ENCODE measurements at places on chromosomes 16 and 17.

GRCh38 chr17:81388091-81388611 is 7.1 kb upstream of the BAHCC1 start:
- DNase-seq, result no peak

DNA sequence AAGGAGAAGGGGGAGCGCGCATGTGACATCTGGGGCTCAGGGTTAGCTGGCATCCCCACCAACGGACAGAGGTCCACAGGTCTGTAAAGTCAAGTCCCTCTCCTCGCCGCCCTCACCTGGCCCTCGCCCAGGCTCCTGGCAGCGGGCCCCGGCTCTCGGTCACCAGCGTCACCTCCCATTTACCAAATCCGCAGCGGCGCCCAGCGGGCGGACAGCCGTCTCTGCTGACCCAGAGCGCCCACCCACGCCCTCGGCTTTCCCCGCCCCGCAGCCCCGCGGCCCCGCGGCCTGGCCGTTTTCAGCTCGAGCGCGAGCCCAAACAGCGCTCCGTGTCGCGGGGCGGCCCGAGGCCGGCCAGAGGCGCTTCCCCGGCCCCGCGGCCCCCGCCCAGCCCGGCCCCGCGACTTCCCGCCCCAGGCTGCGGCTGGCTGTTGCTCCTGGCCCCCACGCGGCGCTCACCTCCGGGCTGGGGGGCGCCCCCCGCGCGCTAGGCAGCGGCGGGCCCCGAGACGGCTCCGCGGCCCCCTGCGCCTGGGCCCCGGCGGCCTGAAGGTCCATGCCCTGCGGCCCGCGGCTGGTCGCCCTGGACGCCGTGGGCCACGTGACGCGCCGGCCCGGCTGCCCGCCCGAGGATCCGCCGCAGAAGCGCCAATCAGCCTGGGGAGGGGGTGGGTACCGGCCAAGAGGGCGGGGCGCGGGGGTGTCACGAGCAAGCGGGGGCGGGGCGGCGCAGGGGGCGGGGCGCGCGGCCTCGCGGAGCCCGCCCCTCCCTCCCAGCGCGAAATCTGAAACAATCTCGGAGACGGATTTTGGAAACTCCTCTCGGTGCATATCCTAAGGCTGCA is at the start of gene COPRS:
TSS of gene COPRS (minus strand) at position 603 of the 845 bp plus-strand sequence. CDS start at position 558, 45 bp downstream.
- DNase-seq, result peak; percentile 70

GRCh38 chr17:76631821-76632565 is 11.6 kb downstream of the ST6GALNAC1 start:
- DNase-seq, result no peak

- DNase-seq, result no peak
Measured at GRCh38 chr17:70053241-70054234, 21.5 kb upstream of the KCNJ16 start.

DNA sequence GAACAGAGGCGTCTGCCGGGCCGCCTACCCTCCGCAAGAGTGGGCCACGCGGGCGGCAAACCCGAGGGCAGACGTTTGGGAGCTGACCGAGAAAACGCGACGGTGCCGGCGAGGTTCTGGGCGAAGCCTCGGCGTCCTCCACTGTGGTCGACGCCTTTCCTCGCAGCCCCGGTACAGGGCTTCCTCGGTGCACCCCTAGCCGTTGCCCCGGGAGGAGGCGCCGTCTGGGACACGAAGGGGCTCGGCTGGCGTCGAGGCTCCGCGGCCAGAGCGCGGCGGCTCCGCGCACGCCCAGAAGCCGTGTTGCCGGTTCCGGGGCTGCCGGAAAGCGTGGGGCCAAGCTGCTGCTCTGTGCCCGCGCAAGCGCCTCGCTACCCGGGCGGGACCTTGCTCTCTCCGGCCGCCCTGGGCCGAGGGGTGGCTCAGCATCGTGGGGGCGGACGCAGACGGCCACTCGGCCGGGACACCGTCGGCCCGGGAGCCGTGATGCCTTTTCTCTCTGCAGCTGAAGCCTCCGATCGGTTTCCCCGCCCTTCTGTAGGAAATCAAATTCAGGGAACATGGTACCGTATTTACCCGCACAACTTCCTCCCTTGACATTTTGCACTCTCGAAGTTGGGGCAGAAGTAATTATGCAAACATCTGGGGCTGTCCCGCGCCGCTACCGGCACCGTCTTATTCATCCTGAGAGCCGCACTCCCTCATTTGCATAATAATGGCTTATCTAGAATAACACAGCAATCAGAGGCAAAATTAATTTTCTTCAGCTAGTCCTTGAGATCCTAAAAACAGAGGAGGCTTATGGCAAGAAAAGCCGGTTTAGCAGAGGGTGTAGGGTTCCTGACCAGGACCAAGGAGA is 7.3 kb upstream of the CBX8 start:
- peak; percentile 89 for DNase-seq

- no peak for DNase-seq
Measured at GRCh38 chr16:8565498-8565897, 24.8 kb downstream of the TMEM114 start.

DNA sequence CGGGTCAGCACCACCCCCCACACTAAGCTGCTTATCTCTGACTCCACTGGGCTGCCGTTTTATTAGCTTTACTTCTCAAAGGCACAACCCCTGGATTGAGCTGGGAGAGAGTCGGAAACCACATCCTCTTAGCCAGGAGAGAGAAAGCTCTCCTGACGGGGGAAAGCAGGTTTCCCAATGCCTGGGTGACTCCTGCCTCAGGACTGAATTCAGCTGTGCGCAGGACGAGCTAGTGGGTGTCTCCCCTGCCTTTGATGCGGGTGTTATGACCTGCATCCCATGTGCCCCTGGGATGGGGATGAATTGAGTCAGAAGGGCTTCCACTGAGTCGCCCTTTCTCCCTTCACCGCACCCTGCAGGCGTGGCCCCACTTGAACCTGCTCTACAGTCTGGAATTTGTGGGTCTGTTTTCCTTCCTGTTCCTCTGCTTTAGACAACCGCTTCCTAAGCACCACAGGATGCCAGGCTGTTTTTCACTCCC is 819.2 kb upstream of the EEF2KMT start:
- DNase-seq, result no peak

- no peak for DNase-seq
Measured at GRCh38 chr16:69497876-69498596, 67.7 kb upstream of the NFAT5 start.

DNA sequence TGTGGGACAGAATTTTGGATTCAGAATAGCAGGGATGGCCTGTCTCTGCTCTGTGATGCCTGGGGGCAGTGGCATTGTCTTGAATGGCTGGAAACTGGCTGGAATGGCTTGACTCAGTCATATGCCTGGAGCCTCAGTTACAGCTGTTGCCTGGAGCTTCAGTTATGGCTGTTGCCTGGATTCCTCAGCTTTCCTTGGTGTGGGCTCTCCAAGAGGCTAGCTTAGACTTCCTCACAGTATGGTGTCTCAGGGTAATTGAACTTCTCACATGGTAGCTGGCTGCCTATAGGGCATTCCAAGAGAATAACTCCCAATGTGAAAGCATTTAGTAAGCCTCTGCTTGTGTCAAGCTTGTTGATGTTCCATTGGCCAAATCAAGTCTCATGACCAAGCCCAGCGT is 21.1 kb downstream of the KRT23 start:
- no peak for DNase-seq

- DNase-seq, result no peak
Measured at GRCh38 chr17:35588196-35588920, 1.2 kb downstream of the AP2B1 start.

GRCh38 chr17:78168242-78168902 is at the start of gene SYNGR2:
SYNGR2 (plus strand) TSS chr17:78168581; CDS start chr17:78168617, 36 bp downstream.
- peak; percentile 88 for DNase-seq

- DNase-seq, result peak; percentile 82
Measured at GRCh38 chr17:34637548-34638525, 58.5 kb downstream of the TMEM132E start.
